Mesendoderm (in vitro differentiated cells): ENCODE measurements at places on chromosomes 2 and 18.

- DNase-seq: no peak
Measured at GRCh38 chr2:113977060-113977659, 87.3 kb downstream of the ACTR3 start.

DNA sequence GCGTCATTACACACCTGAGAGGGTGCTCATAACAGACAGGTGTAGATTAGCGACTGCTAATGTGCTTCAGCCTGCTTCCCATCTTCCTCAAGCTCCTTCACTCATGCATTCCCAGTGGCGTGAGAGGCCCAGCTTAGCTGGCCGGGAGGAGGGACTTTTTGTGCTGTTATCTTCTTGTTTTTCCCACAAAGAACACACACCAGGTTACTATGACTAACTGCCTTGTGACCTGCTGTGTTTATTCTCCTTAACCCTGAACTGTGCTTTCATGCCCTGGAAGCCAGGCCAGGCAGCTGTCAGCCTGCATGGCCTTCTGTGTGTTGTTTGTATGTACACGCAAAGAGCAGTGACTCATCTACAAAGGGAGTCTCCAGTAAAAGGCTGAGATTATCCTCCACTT lies 143.8 kb downstream of the PIEZO2 start:
- DNase-seq: peak; percentile 71

GRCh38 chr18:54148151-54148550 lies 76.3 kb downstream of the MBD2 start:
- DNase-seq: no peak

DNA sequence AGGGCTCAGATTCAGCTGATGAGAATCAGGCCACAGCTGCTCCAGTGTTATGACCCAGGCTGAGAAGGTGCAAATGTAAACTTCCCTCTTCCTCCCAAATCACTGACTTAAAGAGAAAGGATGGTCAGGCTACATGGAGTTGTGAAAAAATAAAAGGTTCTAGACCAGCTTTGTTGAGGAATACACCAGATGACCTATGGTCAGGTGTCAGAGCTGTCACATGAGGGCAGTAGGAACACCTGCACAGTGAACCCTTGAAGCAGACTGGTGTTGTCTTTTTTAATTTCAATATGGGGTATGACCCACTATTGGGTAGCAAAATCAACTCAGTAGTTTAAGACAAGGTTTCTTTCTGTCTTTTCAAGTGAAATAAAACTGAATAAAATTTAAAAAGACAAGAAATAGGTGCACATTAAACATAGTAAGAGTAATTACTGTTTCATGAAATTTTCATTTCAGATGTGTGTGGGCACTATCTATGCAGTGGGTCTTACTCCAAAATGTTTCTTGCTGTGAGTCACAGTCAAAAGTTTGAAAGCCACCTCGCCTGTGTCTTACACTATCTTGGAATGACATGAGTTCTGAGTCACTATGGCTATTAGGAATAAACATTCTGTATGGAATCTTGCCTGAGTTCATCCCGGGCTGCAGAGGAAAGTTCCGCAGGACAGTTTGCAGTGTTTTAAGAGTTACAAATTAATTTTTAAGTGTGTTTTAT lies 83.6 kb downstream of the ACVR1 start:
- no peak for DNase-seq

DNA sequence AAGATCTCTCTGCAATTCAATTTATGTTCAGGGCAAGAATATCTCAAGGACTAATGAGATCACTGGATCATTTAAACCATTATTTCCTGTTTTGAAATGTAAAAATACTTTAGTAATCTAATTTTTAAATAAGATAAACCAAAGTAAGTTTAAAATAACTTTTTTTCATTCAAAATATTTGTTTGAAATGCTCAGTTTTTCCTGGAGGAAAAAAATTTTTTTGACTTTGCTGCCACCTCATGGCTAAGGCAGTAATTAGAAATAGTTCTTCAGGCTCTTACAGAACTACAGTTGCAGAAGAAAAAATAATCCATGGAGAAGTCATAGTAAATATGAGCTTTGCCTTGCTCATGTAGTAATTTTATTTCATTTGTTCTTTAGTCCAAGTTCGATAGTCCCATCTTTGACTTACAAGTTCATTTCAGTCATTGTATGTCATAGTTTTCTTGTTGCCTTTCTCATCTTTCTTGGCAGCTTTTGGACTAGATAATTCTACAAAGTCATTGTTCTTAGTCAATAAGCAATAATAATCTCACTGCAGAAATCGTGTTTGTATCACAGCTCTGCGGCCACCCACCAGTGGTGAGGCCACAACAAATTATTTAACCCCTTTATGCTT lies 127.4 kb downstream of the DPP4 start:
- DNase-seq: peak; percentile 26

- peak; percentile 50 for DNase-seq
Measured at GRCh38 chr2:19086231-19086651, 272.2 kb downstream of the OSR1 start.

- peak; percentile 28 for DNase-seq
Measured at GRCh38 chr18:50428531-50429206, 53.8 kb downstream of the SKA1 start.

DNA sequence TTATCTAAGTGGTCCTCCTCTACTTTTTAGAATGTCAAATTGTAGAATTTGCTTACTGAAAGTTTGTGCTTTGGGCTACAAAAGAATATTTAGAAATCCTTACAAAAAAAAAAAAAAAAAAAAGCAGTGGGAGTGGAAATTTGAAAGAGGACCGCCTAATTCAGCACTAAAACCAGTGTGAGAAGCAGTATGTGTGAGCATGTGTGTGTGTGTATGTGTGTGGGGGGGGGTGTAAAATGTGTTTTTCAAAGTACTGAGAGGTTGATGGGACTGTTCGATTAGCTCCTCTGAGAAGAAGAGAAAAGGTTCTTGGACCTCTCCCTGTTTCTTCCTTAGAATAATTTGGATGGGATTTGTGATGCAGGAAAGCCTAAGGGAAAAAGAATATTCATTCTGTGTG lies at the start of gene VIT:
TSS of gene VIT (plus strand) at position 175 of the 400 bp plus-strand sequence. CDS start 19,664 bp downstream, outside the sequence.
- no peak for DNase-seq

- DNase-seq: no peak
Measured at GRCh38 chr2:6883448-6884122, 6.0 kb downstream of the RSAD2 start.

GRCh38 chr18:58048081-58048642 lies 4.1 kb downstream of the NEDD4L start:
- DNase-seq: no peak

DNA sequence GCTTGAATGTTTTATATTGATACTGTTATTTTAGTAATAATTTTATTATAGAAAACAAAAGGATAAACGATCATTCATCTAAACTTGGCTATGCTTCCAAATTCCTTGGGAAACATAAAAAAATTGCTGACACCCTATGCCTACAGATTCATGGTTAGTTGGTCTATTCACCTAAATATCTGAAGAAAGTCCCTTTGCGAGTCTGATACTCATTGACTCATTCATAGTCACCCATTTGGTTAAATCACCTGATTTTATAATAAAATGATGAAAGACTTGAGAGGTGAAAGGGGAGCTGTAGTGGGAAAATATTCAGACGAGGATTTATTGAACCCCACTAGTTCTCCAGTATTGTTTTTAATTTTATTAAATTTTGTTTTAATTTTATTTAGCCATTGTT lies 112.0 kb downstream of the PTPN4 start:
- DNase-seq: no peak

- DNase-seq: no peak
Measured at GRCh38 chr2:237616734-237617586, 10.4 kb upstream of the LRRFIP1 start.

DNA sequence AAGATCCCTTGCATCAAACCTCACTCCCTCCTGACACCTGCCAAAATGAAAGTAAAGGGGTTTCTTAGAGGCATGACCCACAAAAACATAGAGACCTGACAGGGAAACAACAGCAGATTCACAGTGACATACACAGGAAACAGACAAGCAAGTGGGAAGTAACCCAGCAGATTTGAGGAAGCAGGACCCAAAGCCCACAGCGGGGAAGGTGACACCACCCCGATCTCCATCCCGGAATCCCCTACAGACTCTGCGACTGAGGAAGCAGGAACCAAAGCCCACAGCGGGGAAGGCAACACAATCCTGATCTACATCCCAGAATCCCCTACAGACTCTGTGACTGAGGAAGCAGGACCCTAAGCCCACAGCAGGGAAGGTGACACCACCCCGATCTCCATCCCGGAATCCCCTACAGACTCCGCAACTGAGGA lies 21.6 kb downstream of the CIB4 start:
- DNase-seq: no peak

DNA sequence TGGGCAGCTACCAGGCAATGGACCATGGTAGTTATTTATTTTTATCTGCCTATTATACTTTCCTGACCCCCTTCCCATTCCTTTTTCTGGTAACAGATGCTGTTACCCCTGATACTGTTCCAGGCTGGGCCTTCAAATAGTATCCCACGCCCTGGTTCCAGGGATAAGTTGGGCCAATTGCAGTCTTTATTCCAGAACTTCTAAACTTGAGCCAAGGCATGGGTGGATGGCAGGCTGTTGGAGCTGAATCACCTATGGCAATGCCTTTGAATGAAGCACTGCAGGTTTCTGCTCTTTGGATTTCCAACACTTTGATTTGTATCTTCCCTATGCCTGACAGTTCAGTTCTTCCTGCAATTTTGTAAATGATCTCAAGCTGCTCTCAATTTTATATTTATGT lies 99.2 kb upstream of the LHCGR start:
- no peak for DNase-seq

DNA sequence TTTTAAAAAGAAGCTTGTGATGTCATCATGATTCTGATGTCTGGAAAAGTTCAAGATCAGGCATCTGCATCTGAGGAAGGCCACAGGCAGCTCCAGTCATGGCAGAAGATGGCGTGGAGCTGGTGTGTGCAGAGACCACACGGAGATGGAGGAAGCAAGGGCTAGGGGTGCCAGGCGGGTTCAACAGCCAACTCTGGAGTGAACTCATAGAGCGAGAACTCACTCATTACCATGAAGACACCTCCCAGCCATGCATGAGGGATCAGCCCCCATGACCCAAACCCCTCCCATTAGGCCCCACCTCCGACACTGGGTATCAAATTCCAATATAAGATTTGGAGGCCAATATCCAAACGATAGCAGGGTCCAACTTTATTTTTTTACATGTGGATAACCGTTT lies 61.6 kb downstream of the KCNG2 start:
- no peak for DNase-seq

DNA sequence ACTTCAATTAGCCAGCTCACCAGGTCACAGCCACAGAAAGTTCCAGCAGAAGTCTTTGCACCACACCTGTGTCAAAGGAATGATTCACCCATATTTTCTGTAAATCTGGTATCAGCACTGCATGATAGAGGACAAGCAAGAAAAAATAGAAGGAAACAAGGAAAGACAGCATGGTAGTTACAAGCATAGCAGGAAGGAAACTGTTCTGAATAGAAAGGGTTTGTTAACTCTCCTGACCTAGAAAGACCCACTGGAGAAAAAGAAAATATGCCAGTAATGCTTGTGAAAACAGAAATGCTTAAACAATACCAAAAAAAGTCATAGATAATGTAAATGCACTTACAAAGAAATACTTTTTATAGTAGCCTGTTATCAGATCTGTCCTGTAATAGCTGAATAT lies 40.8 kb downstream of the SCRN3 start:
- no peak for DNase-seq

DNA sequence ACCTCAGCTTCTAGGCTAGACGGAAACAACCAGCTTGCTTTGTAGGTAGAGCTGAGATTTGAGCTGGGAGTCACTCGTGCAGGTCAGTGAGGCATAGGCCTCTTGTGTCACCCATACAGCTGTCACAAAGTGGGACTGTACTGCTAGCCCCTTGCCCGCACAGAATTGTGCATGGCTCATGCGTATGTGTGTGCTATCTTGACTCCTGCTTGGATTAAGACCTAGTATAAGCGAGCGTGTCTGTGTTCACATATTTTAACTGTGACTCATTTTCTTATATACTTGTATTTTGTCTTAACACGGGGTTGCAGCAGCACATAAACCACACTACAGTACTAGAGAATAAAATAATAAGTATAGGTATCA lies 20.1 kb downstream of the CEP68 start:
- no peak for DNase-seq

- peak; percentile 28 for DNase-seq
Measured at GRCh38 chr2:12032975-12033374, 286.5 kb downstream of the LPIN1 start.

DNA sequence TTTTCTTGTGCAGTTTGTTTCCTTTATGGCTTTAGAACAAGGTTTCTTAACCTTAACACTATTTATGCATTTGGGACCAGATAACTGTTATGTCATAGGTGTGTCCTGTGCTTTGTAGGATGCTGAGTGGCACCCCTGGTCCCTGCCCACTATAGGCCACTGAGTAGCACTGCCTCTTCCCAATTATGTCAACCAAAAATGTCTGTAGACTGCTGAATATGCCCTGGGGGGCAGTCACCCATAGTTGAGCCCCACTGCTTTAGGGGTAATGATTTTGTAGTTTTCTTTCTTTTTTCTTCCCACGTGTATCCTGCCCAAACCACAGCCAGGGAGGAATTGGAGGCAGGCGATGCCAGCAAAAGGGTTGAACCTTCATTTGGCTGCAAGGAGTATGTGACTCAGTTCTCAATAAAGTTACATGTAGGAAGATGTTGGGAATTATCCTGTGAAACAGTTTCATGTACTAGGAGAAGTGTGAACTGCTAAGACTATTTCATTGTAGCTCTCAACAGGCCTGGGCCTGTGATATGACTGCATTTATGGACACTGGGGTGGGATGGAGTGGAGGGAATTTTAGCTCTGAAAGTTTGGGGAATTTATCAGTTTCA lies 65.7 kb downstream of the FMNL2 start:
- no peak for DNase-seq
